ENCODE measurements at places on chromosomes 3 and 15. TPM values are rescaled to one million over a fixed set of nuclear protein-coding genes. Genes with fewer than 3 reads are reported as not detected.

DNA sequence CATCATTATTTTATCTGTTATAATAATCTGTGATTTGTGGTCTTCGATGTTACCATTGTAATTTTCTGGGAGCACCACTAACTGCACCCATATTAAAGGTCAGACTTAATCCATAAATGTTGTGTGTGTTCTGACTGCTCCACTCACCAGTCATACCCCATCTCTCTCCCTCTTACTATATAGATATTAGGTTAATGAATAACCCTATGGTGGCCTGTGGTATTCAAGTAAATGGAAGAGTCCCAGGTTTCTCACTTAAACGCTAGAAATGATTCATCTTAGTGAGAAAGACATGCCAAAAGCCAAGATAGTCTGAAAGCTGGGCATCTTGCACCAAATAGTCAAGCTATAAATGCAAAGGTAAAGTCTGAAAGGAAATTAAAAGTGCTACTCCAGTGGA is 1358.5 kb downstream of the ROBO2 start:
- ATAC-seq = no peak

DNA sequence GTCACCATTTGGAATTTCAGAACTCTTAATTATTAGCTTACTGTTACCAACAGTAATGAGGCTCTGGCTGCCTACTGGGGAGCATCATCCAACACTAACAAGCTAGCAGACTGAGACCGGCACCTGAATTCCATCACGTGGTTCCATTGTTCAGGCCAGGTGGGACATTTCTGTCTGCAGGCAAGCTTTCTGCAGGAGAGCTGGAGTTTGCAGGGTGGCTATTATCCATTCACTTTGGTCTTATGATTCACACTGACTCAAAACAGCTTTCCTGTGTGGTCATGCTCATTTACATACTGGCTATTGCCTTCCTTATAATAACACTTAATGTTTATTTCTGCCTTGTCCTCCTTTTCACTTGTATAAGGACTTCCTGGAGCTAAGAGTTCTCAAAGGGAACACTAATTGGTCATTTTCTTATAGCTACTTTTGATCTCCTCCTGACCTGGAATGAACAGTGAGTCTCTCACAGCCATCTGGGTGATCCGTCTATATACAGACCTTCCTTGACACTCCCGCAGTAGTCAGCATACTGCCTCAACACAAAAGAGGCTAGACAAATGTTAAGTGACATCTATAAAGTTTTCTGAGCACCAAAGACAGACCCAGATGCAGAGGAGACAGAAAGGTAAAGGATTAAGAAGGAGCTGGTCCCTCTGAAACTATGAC is 695.4 kb downstream of the FHIT start:
- ATAC-seq = peak; percentile 90

- ATAC-seq = no peak
These were observed 42.6 kb downstream of the DZIP1L start for GRCh38 chr3:138072796-138073195.

DNA sequence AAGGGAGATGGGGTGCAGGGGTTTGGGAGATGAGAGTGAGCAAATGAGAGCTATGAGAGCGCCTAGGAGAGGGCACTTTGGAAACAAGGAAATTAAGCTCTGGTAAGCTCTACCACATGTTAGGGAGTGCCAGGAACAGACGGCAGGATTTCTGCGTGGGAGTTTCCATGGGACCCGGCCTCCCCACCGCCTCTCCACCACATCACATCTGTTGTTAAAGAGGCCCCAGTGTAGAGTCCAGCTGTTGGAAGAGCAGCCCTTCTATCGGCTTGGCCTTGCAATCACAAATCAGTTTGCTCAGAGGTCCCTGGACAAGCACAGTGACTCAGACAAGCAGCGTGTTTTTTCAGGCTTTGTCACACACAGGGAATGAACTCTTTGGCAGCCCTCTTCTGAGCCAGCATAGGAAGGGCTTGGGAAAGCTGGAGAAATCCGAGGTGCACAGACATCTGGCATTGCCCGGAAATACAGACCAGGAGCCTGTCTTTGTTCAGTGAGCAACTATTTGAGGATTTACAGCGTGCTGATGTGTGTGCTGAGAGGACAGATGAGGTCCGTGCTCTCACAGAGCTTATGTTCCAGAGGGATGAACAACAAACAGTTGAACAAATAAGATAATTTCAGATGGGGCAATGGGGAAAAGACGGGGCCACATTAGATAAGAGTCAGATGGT is 370.6 kb upstream of the PROK2 start:
- peak; percentile 47 for ATAC-seq

DNA sequence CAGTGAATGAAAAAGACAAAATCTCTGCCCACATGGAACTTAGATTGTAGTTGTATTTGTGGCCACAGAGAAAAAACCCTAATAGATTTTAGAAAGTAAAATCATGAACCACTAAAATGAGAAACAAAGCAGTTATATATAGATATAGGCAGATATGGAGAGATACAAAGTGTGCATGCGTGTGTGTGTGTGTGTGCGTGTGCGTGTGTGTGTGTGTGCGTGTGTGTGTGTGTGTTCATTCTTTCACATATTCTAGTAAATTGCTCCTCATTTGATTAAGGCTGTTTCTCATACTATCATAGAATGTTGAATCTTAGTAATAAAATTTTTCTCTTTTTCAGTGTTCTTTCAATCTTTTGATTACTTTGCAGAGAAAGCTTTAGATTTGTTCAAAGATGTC is 118.6 kb downstream of the DNAJB8 start:
- no peak for ATAC-seq

GRCh38 chr3:190224456-190224855 is 97.8 kb downstream of the CLDN1 start:
- ATAC-seq = no peak

GRCh38 chr3:44530911-44531310 is 24.1 kb upstream of the ZKSCAN7 start:
- ATAC-seq = no peak

Gene CHAC1
- 31.8 TPM for total RNA-seq

Gene PRKCD
- total RNA-seq = 21.2 TPM

DNA sequence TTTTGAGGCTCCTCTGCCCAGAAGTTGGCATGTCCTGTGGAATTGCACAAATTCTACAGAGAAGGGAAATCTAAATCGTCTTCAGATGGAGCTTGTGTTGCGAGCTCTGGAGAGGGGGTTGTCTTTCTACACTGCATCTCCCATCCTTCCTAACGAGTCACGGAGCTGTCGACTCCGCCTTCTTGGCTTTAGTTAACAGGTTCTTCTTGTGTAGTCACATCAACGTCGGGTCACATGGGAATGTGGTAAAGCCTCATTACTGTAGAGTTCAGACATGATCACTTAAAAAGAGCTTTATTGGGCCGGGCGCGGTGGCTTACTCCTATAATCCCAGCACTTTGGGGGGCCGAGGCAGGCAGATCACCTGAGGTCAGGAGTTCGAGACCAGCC is 60.0 kb downstream of the DNASE1L3 start:
- ATAC-seq = peak; percentile 74

GRCh38 chr3:185250653-185251052 is 3.2 kb downstream of the EHHADH start:
- no peak for ATAC-seq

- ATAC-seq = no peak
These were observed 29.9 kb downstream of the TIGIT start for GRCh38 chr3:114323546-114324254.

DNA sequence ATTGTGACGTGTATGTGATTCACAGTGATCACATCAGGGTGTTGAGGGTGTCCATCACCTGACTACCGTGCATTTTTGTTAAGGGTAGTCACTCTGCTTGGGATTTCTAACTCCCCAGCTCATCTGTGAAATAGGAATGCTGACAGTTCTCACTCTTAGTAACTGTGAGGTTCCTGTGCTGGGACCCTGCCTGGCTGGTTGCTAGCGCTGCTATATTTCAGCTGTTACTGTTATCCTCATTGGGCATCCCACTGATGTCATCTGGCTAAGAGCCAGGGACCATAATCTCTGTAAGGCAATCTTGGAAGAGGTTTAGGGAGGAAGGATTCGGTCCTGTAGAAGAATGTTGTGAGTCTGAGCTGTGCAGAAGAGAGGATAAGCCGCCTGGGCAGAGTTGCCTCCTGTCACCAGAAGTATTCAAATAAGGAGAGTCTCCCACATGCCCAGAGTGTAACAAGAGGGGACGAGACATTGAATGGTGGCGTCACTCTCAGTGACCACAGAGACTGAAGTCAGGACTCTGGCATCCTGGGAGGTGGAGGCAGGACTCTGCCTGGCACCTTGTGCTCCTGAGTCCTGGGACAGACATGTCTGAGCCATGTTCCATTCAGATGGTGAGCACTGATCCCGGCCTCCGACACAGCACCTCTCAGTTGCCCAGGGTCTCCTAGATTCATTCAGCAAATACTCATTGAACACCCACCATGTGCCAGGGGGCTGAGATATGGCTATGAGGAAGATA is 52.2 kb downstream of the FBLN2 start:
- ATAC-seq = peak; percentile 83

Gene IL1RAP
- total RNA-seq = 40.5 TPM

DNA sequence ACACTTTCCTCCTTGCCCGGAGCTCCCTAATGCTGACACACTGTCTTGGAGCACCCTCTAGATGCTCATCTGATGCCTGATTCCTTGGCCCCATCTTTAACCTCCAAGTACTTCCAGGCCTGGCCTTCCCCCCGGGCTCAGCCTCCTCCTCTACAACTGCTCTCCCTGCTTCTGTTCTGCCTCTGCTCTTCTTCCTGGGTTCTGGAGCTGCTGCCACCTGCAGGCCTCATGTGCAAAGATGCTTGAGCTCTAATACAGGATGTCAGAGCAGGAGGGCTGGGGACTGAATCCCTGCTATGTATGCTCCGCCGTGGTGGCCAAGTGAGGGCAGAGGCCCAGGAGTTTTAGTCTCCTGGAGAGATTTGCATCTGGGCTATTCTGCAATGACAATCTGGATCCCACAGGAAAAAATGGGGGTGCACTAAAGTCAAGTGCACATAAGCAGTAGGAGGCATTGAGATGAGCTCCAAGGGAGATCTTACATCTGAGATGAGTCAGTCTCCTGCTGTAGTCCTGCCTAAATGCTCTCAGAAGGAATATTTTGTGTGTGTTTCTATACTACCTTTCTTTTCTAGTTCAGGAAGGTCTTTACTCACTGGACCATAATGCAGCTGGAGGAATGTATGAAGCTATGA is 296.3 kb downstream of the UACA start:
- peak; percentile 61 for ATAC-seq
